ENCODE measurements at places on chromosomes 3 and 15.

GRCh38 chr3:151538456-151539393, 77.9 kb upstream of the IGSF10 start:
- DNase-seq: peak; percentile 17

DNA sequence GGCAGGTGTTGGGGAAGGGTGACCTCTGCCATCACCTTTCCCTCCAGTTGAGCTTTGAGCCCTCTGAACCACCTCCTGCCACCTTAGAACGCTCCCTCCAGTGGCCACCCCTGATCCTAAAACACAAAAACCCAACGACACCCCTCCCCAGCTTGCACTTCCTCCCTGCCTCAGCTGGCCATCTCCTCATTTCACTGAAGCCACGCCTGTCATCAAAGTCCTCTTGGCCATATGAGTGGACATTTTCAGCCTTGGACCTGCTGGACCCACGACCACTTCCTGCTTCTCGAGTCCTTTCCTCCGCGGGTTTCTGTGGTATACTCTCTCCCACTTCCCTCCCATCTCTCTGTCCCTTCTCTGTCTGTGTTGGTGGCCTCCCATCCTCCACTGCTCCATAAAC, 48.5 kb upstream of the NR2C2 start:
- DNase-seq: no peak

DNA sequence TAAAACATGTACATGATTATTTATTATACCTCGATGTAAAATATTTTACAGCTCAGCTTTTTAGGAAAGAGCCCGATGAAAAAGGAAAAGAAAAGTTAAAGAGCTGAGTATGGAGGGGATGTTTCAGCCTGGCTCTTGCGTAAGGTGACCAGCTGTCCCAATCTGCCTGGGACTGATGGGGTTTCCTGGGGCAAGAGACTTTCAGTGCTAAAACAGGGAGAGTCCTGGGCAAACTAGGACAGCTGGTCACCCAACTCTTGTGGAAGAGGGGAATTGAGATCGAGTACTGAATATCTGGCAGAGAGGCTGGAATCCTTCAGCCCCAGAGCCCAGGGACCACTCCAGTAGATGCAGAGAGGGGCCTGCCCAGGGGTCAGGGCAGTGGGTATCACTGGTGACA, 21.0 kb downstream of the DUOX2 start:
- DNase-seq: no peak

GRCh38 chr3:98601180-98601579, 7.8 kb upstream of the CPOX start:
- no peak for DNase-seq

- DNase-seq: peak; percentile 90
These were observed 74.6 kb downstream of the ITGB5 start for GRCh38 chr3:124812291-124813265.

DNA sequence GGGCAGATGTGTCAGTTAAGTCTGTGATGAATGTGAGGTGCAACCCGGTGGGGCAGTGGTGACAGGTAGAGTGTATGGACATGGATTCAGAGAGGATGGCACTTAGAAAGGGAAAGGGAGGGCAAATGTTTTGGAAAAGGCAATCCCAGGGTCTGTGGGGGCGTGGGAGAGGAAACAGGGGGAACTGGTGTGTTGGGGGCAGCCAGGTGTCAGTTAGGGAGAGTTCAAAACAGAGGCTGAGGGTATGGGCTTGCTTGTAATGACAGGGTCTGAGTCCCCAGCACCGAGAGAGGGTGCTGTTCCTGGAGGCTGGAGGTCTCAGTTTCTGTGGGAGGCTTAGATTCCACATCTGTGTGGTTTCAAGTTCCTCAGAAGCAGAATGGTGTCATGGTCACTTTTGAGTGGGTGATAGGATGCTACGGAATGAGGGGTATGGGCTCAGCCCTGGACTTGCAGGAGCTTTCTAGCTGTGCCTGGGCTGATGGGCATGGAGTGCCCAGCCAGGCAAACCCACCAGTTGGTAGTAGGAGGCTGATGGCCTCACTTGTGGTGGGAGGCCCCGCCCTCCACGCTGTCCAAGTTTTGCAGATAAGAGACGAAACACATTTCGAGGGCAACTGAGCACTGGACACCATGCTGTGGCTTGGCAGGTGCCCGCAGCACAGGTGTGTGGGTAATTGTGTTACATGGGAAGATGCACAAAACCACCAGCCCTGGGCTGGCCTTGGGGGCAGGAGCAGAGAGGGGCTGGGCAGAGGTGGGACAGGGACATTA, 209.4 kb downstream of the RPLP1 start:
- no peak for DNase-seq

- DNase-seq: no peak
These were observed 221.4 kb upstream of the SUCLG2 start for GRCh38 chr3:67875858-67876257.

- no peak for DNase-seq
These were observed 145.5 kb downstream of the UACA start for GRCh38 chr15:70617911-70618287.

DNA sequence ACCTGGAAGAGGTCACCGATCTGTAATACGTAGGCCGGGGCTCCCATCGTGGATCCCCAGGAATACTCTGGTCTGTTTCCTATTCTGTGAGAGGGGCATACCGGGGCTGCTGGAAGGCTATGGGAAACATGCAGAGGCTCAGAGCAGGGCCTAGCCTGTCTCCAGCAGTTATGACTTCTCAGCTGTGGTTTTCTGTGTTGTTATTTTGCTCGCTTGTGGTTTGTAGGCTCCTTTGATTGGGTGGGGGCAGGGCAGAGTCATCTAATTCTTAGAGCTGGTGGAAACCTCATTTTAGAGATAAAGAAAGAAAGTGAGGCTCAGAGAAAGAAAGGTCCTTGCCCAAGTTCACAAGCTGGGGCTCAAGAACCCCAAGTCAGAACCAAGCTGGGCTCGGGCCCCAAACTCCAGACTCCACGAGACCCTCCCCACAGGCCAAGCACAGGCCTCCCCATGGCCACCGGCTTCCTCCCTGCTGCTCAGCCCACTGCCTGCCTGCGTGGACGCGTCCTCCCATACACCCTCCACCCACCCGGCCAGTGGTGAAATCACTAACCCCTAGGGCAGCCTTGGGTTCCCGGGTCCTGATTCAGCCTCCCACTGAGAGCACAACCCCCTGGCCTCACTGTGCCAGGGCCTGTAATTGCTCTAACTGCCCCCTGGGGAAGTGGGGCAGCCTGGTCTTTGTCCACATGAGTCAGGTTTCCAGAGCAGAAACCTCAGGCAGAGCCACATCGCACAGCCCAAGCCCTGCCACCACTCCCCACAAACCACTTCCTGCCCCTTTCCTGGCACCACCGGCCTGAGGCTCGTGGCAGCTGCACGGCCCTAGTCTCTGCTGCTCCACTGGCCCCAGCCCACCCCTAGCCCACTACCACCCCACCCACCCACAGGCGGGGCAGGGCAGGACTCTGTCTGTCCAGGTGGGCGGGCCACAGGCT, 270.8 kb downstream of the UACA start:
- peak; percentile 68 for DNase-seq

DNA sequence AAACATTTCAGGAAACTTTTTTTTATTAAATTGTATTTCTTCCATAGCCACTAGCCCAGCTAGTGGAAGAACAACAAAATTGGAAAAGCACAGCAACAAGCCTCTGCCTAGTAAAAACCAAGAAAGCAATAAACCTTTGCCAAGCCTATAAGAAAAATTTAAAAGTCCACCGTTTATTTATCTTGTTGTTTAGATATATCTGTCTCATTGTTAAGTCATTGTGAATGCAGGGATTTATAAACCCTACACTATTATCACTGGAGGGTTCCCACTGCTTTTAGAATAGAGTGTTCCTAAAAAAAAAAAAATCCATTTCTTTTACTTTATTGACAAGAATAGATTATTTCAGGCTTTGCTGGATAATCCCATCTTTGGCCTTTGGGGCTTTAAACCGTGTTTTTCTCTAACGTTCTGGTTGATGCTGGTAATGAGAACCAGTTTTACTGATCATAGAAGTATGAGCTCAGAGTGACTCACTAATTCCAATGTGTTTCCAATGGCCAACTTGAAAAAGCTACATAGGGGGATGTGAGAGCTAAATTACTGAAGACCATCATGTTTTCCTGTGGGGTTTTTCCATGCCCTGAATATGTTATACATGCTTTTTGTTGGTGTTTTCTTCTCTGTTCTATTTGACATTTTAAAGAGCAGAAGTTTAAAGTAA, 634.1 kb downstream of the RBMS3 start:
- no peak for DNase-seq

DNA sequence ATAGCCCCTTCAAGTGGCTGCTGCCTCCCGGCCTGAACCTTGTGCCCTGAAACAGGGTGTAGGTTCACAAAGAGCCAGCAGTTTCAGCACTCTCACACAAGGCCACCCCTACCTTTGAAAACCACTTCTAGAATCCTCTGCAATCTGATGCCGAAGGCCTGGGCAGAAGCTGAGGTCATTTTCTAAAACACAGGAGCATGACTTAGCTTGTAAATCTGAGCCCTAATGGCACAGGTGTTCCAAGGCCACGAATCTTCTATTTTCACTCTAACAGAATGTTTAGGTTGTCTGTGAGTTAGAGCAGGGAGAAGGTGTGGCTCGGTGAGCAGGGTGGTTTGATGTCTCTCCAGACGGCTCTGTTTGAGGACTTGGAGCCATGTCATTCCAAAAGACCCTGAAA, 62.3 kb downstream of the SYNM start:
- DNase-seq: no peak
